AG04449 (cell line): ENCODE measurements at places on chromosomes 2 and 18.

- no peak for DNase-seq
Observed at GRCh38 chr2:205589479-205589878, 92.8 kb upstream of the NRP2 start.

DNA sequence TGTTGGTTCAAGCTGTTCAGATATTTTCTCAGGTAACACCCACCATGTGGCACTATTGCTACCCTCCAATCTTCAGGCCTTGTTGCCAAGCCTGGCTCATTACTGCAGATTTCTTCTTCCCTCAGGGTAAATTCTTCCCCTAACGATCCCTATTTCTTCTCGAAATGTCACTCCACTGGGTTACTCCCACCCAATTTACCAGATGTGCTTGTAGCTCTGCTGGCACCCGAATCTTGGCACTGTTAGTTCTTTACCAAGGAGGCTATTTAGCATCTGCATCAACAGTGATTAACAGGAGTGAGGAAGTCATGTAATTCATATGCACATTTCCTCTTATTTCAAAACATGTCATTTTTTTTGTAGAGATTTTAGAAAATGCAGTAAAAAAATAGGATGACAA is 217.1 kb upstream of the CYRIA start:
- no peak for DNase-seq

DNA sequence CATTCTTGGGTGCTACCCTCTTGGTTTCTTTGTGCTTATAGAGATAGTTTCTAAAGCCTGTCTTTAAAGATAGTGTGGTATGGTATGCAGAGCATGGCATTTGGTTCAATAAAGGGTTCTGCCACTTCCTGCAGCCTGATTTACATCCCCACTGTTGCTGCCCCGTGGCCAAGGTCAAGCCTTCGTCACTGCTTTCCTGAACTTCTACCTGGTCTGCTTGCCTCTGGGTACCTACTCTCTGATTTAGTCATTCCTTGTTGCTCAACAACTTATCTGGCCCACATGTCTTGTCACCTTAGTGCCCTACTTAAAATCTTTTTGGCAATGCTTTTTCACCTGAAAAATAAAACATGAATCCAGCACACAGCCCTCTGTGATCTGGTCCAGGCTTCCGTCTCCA is 352.9 kb downstream of the LPIN1 start:
- no peak for DNase-seq

GRCh38 chr2:212831671-212832199 is 293.1 kb upstream of the ERBB4 start:
- no peak for DNase-seq

DNA sequence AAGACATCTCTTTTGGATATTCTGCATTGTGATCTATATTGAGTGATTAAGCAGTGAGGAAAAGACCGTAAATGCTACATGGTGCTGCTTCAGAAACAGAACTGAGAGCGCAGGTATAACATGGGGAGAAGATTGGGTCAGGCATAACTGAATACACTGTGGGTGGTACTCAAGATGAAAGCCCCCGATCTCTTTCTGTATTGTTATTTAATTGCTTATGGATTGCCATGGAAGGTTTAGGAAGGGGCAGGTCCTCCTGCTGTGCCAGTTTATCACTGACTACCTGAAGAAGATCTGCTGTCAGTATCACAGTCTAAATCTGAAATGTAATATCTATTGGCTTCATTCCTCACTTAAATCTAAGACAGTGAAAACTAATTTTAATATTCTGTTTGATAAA is 1568.7 kb upstream of the CELF4 start:
- DNase-seq = no peak

DNA sequence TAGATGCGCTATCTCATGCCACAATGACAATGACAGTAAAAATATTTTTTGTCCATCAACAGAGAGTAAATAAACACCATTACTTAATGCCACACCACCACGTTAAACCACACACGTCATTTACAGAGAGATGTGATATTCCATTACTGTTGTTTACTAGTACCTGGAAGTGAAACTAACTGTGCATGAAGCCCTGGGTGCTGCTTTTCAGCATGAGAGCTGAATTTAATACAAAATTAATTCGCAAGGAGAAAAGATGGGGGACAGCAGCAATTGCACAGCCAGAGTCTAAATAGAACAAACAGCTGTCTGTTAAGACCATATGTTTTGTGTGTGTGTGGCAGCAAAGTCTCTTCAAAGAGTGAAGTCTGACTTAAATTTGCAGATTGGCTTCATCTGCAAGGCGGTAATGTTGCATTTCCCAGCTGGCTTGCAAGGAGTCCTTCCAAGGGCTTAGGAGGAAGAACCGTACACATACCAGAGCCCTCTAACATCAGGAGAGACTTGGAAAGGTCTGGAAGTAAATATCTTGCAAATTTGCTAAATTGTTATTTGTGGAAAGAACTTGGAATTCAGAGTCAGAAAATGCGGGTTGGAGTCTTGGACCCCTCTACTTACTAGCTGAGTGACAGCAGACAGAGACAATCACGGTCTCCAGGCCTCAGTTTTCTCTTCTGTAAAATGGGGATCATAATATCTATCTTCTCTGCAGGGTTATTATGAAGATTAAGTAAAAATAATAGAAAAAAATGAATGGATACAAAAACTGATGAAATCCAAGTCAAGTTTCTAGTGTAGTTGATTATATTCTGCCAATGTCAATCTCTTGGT is 127.6 kb downstream of the ALPK2 start:
- no peak for DNase-seq

DNA sequence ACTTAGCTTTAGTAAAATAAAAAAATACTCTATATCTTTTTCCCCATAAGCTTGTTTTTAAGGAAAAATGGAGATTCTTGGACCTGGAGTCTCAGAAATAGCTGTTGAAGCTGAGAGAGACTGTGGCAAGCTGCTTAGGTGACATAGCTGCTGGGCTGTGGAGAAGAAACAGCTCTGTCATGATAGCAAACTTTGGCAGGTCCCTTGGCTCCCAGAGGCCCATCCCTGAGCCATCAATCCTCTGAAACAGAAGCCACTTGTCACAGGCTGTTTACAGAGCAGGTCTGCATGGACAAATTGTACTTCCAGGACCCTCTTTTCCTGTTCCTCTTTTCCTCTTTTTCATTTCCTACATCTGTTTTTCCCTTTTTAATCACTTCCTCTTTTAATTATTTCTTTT is 1370.1 kb upstream of the CRIM1 start:
- DNase-seq = no peak

DNA sequence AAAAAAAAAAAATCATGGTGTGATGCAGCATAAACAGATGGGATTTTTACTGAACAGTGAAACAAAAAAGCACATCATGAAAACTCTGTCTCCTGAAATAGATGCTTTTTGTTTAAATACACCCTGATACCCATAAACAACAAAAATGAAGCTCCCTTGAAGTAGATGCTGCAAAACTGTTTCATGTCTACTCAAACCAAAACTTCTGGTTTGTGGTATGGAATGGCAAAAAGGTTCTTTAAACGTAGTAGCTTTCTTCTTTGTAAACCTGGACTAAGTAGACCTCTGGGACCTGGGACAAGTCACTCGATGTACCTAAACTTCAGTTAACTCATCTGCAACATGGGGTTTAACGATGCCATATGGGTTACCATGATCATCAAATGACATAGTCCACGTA is 64.4 kb upstream of the RAPH1 start:
- no peak for DNase-seq

DNA sequence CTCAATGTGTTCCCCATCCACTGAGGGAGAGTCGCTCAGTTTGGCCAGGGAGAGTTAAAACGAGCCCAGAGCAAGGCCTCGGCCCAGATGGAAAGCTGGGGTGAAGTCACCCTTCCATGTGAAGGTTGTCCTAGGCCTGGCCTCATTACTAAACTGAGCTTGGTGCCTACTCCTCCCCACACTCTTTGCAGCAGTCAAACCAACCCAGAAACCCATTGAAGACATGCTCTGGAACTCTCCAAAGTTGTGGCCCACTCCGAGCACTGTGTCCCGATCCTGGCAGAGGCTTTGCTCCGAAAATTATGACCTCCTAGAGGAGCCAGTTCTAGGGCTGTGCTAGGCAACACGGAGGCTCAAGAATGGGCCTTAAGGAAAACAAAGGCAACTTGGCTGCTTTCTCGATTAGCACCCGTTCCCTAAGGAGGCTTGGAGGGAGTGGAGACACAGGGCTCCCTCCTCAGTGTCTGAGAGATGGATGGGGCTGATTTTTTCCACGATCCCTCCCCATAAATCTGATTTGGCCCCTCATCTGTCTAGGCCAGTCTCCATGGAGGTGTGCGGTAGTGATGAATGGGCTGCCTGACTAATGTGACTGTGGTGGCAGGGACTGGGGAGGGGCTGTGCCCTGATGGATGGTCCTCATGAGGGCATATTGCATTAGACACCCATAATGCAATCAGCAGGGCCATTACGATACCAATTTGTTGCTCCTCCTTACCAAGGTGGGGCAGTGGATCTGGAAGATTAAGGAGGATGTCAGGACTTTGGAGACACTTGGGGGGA is 11.7 kb upstream of the CYP26B1 start:
- DNase-seq = no peak

DNA sequence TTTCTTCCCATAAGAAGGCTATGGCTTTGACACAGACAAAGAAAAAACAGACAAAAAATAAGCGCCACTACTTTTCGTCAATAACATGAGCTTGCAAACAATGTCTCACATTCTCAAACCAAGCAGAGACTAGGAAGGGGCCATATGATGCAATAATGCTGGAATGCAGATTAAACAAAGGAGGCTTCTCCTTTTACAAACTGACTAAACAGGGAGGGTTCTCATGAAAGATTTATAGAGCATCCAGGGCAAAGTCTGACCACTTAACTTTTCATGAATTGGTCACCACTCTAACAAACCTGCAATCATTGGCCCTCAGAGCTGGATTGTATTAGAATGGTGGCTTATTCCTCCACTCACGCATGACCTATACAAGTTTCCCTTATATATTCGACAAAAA is 663.3 kb upstream of the CHAC2 start:
- no peak for DNase-seq

DNA sequence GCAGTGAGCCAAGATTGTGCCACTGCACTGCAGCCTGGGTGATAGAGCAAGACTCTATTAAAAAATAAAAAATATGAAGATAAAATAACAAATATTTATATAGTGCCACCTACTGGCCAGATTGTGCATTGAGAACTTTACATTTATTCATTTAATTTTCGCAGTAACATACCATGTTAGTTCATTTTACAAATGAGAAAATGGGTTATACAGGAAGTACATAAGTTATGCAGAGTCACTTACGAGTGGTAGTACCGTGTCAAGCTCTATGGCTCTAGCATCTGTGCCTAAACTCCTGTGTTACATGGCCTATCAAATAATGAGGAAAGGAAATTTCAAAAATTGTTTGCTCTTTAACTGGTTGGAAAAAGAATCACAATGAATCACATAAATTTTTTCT is 27.9 kb downstream of the RIF1 start:
- DNase-seq = no peak

- no peak for DNase-seq
Observed at GRCh38 chr2:144990661-144991060, 470.7 kb upstream of the ZEB2 start.

DNA sequence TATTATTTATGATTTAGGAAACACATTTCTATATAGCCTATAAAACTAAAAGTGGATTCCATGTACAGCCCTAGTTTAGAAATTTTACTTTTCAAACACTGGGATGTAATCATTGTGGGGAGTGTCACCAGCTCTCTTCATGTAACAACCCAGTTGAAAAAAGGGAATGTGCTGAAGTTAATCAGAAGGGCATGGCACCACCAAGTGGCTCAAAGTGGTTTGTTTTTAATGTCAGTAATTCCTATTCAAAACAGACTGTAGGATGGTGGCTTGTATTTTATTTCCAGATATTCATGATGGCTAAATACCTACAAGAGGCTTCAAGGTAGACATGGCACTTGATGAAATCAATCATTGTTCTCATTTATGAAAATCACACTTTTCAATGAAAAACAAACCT is 58.1 kb upstream of the TMEM182 start:
- no peak for DNase-seq
